Kidney epithelial cell (primary cell): ENCODE measurements at places on chromosomes 5 and 9.

DNA sequence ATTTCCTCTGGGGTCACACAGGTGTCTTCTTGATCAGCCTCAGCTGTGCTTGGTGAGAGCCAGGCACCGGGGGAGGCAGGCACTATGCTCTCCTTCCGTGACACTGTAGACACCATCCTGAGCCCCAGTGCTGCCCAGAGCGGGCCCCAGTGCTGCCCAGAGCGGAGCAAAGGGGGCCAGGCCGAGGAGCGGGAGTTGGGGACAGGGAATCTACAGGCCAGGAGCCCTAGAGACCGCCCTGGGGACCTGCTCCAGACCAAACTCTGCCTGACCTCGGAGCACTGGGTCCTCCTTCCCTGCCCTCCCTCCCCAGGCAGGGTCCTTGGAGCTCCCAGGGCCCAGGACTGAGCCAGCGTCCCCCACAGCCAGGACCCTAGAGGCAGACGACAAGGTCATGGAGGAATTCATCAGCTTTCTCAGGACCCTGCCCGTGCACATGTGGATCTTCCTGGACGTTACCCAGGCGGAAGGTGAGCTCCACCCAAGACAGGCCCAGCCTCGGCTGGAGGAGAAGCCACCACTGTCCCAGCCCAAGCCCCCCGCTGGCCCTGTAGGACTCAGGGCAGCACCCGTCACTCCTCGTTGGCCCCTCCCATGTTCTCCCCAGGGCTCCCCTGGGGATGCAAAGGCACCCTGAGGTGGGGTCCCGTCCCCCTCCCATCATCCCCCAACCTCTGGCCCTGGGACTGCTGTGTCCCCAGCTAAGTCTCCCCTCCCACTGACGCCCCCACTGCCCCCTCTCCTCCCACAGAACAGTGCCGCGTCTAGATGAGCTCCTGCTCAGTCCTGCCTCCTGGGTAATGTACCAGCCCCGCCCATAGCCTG lies 30.2 kb downstream of the PAEP start:
- DNase-seq = no peak

DNA sequence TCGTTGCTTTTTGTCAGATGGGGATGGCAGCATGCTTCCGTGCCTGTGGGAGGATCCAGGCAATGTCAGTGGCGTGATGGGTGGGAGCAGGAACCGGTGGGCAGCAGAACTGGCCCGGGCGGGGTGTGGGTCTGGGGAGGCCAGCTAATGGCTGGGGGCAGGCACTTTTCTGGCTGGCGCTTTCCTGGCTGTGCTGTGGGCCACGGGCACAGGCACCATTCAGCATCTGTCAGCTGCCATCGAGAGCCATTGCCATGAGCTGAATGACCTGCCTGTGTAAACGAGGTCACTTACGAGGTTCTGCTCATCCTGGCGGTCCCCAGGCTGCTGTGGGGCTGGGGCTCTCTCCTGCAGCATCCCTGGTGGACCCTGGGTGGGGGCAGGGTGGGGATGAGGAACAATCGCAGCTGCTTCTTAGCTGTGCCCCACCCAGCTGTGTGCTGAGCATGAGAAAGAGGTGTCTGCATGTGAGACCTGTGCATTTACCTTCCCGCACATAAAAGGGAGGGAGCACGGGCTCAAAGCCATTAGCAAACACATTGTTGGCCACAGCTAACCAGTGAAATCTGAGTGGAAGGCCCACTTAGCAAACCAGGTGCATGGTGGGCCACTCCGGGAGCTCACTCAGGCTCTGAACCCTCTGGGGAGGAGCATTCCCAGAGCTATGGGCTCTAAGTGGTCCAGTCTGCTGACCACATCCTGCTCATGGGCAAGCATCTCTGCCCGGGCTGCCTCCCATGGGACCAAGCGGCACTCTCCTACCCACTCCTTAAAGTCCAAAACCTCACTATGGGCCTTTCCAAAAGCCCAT lies 41.3 kb upstream of the OLFM1 start:
- no peak for DNase-seq

DNA sequence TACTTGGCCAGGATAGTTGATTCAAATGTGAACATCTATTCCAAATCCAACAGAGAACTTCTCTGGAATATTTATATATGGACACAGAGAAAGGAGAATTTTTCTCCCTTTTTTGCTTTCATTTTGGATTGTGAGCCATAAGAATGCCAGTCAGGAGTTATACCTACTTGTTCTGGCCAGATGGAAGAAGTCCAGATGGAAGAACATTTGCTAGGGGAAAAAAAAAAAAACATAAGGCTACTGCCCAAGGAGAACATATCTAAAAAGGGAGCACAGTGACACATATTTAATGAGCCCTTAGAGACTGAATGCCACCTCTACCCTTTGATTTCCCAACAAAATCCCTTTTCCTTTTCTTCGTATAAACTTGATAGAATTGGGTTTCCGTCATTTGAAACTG lies 61.7 kb upstream of the PPP2R2B start:
- DNase-seq = no peak

DNA sequence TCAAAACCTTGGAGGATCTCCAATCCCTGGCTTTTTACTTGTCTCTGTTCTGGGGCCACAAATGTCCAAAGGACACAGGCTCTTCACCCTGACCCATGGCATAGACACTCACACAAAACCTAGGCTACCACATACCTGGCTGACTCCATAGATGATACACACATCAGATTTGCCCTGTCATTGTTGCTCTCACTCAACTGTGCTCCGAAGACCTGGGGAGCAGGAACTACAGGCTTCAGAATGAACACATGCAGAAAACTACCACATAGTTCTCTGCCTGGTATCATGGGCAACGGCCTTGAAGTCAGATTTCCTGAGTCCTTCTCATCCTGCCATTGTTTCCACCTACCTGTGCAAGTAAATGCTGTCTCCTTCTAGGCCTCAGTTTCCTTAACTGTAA lies 226.2 kb downstream of the KIF4B start:
- DNase-seq = no peak

- no peak for DNase-seq
These were observed 4.8 kb upstream of the FAM240B start for GRCh38 chr9:38724754-38725153.

GRCh38 chr9:128159522-128159783 lies 612 bp upstream of the BBLN start:
- no peak for DNase-seq

- no peak for DNase-seq
These were observed 94.0 kb downstream of the CAVIN4 start for GRCh38 chr9:100671898-100672297.

DNA sequence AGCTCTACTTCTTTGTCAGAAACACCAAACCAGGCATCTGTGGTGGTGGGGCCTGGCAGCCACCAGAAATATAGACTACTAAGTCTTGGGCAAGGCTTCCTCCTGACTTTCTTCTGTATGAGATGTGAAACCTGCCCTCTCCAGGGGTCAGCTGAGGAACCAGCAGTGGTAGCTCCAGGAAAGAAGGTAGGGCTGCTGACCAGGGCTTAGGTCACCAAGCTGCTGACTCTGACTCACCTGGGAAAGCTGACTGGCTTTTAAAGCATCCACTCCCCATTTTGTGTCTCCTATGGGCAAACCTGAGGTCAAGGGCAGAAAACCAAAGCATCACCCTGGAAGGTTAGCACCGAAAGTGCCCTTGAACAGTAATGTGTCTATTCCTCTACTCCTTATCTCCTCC lies 10.4 kb upstream of the SH3TC2 start:
- DNase-seq = no peak

DNA sequence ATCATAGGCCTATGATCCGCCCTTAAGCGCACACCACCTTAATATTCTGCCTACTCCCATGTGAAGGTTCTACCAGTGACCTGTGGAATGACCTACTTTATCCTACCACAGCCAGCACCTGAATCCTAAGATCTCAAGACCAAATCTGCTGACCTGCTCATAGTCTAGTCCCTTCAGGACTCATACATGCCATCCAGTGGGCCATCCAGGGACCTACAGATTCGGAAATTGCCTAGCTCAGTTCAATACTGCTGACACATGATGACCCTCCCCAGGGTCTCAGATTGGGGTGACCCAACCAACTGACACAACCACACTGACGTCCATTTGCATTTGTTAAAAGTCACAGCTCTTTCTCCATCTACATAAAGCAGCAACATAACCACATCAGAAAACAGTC lies 443.8 kb upstream of the ST8SIA4 start:
- DNase-seq = no peak

- no peak for DNase-seq
These were observed 273.8 kb upstream of the RPS23 start for GRCh38 chr5:82551840-82552385.

DNA sequence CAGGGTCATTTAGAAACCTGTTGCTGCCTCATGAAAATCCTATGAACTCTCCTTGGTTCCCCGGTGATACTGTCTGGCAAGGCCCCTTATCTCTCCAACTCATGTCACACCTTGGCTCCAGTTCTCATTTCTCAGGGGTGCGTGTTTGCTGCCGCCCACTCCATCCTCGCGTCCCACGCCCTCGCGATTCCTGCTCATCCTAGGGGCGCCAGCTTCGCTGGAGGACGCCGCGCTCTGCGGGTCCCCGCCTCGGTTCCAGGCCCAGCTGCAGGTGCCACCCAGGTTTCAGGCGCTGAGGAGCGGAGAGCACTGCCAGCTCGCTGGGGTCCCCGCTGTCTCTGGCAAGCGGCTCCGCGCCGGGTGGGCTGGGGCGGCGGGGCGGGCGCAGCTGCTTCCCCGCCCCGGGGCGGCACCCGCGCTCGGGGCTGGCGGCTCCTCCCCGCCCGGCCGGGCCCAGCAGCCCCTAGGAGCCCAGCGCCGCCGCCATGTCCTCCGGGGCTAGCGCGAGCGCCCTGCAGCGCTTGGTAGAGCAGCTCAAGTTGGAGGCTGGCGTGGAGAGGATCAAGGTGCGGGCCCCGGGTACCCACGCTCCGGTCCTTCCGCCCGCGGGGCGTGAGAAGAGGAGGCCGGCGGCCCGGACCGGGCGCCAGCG lies at the start of gene GNG10:
TSS of gene GNG10 (plus strand) at position 456 of the 652 bp plus-strand sequence. CDS start at position 486, 30 bp downstream.
- DNase-seq = no peak

DNA sequence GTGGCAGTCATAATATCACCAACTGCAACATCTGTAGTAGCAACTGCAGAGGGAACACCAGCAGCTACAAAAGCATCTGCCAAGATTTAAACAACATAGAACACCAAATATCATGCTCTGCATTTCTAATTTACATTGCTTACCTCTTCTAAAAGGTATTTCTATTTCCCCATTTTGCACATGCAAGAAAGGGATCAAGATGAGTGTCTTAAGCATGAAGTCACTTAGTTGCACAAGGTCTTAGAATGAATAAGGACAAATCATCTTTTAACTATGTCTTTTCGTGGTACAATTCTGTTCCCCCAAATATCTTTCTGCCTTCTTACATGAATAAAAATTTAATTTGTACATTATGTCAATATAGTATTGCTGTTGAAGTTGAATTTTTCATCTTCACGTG lies 1746.4 kb downstream of the EFNA5 start:
- no peak for DNase-seq

GRCh38 chr9:14251154-14252071 lies 62.5 kb downstream of the NFIB start:
- DNase-seq = peak; percentile 60

DNA sequence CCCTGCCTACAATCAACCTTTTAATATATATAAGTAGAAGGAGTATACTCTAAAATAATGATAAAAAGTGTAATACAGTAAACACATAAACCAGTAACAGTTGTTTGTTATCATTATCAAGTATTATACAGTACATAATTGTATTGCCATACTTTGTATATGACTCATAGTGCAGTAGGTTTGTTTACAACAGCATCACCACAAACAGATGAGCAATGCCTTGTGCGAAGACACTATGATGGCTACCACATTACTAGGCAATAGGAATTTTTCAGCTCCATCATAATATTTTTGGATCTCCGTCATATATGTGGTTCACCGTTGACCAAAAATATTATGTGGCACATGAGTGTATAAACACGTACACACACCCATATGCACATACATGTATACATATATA lies 69.7 kb upstream of the APC start:
- DNase-seq = no peak

DNA sequence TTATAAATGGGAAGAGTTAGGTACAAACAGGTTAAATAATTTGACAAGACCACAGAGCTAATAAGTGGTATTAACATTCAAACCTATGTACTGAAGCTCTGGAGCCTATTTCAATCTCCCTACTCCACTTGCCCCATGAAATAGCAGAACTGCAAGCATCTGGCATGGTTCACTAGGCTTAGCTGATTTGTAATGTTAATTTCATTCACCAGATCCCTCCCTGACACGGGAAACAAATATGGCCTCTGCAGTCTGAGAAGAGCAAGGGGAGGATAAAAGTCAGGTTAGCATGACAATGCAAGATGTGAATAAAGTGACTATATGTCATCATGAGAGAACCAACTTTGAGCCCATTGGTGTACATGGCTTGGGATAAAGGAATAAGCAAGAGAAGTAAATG lies 428.8 kb downstream of the BRINP1 start:
- no peak for DNase-seq
